ENCODE measurements at places on chromosomes 2 and 18. TPM values are rescaled to one million over a fixed set of nuclear protein-coding genes. Genes with fewer than 3 reads are reported as not detected.

GRCh38 chr2:118049140-118049815 is 35.4 kb upstream of the CCDC93 start:
- DNase-seq = no peak

- DNase-seq = no peak
These were observed 4.2 kb upstream of the CCDC178 start for GRCh38 chr18:33444709-33445108.

GRCh38 chr18:47160256-47160655 is 10.0 kb upstream of the HDHD2 start:
- no peak for DNase-seq

GRCh38 chr18:61992285-61992684 is 99.5 kb upstream of the RNF152 start:
- no peak for DNase-seq

Gene HSPD1
- 107 TPM for total RNA-seq
